ENCODE measurements at places on chromosomes 7 and 10. TPM values are rescaled to one million over a fixed set of nuclear protein-coding genes. Genes with fewer than 3 reads are reported as not detected.

- no peak for DNase-seq
Measured at GRCh38 chr10:73868655-73869195, 5.6 kb downstream of the CAMK2G start.

- DNase-seq = no peak
Measured at GRCh38 chr7:41045556-41046123, 657.2 kb downstream of the INHBA start.

RAMP3 gene
- 35.9 TPM for total RNA-seq

TMEM140 gene
- total RNA-seq = 1.3 TPM

GRCh38 chr10:104492329-104492940 is 138.8 kb downstream of the CFAP58 start:
- DNase-seq = no peak

DNA sequence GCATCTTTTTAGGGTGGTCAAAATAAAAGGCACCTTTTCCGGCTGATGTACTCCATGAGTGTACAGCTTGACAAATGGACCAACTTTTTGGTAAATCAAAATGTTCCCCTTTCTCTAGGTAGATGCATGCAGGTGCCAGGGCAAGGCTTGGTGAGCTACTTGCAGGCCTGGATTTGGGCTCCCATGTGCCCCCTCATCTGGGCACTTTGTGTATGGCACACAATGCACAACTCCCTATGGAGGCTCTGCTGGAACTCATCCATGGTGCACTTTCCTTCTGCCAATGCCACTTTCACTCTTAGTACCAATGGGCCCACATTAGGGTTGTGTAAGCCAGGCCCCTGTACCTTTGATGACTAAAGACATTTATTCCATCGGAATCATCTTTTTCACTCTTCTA is 300.8 kb downstream of the SDHAF3 start:
- DNase-seq = no peak

DNA sequence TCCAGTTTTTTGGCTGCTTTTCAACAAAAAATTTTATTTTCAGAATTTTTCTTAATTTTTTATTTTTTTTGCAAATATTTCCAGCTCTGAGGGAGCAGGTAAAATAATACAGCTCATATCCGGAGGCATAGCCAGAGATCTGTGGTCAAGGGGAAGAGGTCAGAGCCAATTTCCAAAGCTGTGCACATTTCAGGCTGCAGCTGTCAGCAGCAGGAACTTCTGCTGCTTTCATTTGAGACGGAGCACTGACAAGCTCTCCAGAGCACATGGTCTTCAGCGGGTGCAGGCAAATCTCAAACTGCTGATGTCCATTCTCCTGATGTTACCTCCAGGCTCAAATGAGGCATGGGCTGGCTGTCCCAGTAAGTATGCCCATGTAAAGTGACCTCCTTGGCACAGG is 31.1 kb downstream of the SLC26A4 start:
- DNase-seq = no peak

DNA sequence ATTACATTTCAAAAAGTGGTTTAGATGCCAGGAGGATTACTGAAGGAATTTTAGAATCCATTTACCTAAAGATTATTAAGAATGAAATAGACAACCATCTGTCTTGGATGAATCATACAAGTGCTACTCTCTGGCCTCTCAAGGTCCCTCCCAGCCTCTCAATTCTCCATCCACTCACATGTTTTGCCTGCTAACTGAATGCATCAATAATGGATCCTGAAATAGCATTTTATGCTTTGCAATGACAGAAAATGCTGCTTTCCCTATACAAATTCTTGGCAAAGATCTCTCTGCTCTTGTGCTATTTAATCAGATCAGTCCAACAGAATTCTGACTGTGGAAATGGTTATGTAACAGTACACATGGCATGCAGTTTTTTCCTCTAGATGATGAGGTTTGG is 68.1 kb downstream of the HBP1 start:
- DNase-seq = no peak

KIAA1549 gene
- 0.38 TPM for total RNA-seq

INSYN2A gene
- total RNA-seq = not detected

- DNase-seq = no peak
Measured at GRCh38 chr7:83072576-83073517, 89.8 kb downstream of the PCLO start.

RNF32 gene
- total RNA-seq = 0.66 TPM

LYZL2 gene
- total RNA-seq = not detected

MYL7 gene
- total RNA-seq = not detected

DNA sequence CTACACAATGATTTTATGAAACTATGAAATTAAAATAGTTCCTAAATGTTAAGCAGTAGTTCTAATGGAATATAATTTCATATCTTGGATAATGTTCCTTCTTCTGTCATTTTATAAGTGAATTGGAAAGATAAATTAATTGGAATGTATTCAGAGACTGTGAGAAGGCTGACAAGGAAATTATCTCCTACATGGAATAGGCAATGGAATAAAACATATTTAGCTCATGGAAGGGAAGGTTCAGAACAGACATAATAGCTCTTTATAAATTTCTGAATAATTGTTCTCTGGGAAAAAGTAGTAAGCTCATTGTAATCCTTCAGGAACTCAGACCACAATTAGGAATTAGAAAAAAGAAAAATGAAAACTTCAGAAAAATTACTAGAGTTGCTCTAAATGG is 1172.3 kb upstream of the SORCS1 start:
- no peak for DNase-seq

- DNase-seq = no peak
Measured at GRCh38 chr7:37430171-37430570, 18.5 kb downstream of the ELMO1 start.

- no peak for DNase-seq
Measured at GRCh38 chr10:79380125-79380945, 33.1 kb downstream of the PPIF start.

DNA sequence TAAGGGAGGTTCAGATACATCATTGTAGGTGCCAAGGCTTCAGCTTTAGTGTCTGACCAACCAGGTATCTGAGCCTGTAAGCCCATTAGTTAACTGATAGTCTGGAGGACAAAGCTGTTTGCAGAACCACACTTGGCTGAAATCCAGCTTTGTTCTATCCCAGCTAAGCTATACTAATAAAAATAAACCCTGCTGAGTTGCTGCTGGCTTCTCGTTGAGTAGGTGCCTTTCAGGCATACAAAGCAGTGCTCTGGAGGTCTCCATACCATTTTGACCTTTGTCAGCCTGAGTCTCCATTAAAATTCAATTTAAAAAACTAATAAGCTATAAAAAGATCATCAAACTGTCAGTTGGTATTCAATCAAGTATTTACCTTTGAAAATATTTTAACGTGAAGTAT is 22.0 kb downstream of the CDCA7L start:
- no peak for DNase-seq

- DNase-seq = no peak
Measured at GRCh38 chr10:44911081-44911540, at the start of gene TMEM72. Gene TMEM72 (plus strand): TSS chr10:44911337. CDS start chr10:44911513, 176 bp downstream.

DNA sequence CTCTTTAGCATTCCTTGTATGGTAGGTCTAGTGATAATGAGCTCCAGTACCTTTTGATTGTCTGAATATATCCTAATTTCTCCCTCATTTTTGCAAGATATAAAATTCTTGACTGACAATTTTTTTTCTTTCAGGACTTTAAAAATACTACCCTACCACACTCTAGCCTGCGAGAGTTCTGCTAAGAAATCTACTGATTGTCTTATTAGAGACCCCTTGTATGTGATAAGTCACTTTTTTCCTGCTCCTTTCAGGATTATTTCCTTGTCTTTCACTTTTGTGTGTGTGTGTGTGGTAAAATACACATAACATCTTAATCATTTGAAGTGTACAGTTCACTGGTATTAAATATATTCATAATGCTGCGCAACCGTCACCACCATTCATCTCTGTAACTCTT is 68.7 kb upstream of the PPP1R9A start:
- no peak for DNase-seq

DNA sequence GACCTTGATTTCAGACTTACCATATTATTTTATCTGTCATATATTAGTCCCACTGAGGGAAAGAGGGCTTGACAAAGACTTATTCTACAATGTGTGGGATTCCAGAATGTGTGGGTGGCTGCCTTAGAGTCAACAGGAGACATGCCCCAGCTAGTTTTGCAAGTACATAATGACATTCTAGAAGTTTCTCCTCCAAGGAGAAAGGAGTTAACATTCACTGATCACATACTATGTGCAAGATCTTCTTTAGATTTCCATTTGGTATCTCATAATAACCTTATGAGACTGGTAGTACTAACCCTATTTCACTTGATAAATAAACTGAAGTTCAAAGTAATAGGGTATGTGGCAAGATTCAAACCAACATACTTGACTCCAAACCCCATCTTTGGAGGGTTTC is 25.2 kb downstream of the IRF5 start:
- no peak for DNase-seq

Measured in esophagus squamous epithelium (tissue), 5 donors.